ENCODE measurements at places on chromosomes 1 and 21.

DNA sequence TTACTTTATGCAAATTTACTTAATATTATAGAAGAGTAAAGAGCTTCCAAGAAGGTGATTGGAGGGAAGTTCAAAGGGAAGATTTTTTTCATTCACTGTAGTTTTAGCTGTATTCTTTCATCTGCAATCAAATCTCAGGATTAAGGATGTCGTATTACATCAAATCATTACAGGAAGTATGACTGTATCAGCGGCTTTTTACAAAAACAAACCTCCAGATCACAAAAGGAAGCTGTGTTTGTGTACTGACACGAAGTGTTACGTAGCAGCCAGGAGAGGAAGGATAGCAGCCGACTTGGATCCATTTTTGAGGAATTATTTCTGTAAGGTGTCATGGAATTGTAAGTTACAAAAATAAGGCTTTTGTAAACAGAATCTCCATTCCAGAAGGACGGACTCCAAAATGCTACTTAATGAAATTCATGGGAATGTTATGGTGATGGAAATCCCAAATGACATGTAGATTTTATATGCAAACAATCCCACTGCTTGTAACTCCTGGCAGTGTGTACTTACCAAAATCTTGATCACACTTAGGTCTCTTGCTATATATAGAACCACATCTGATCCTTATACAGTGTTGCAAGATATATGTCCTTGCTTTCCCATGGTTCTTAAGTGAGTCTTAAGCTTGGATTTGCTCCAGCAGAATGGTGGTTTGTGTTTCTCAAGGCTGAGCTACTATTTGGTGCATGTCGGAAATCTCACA, 49.8 kb downstream of the KCNJ15 start:
- no peak for DNase-seq

GRCh38 chr1:188584119-188584518, 1755.4 kb downstream of the PLA2G4A start:
- DNase-seq = no peak

DNA sequence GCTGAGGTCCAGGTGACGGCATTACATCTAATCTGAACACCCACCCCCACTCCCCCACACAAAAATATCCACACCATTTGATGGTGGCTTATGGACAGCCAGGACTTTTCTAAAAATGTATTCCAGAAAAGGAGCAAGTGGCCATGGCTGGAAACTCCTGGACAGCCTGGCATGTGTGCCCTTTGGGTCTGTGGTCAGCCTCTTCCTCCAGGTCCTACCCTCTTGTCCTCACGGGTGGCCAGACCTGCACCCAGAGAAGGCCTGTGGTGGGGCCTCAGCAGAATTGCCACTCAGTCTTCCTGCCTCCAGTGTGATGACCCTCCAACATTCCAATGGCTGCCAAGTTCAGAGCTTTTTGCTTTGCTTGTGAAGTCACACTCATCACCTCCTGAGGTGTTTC, 600.6 kb downstream of the AJAP1 start:
- no peak for DNase-seq

DNA sequence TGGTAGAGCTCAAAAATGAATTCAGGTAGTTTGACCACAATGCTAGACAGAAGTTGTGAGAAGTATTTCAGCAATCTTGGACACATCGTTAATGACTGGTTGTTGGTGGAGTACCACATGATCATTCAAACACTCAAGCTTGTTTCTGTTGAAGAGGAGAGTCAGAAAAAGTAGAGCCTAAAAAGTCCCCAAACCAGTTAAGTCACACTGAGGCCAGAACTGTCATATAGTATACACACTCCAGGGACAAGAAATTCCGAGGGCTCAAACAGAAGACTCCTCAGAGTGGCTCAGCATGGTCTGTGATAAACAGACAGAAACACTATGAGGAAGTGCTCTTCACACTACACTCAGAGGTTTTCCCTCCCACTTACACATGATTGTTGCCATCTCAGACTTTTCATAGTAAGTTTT, 5.8 kb downstream of the TRIM33 start:
- DNase-seq = no peak

DNA sequence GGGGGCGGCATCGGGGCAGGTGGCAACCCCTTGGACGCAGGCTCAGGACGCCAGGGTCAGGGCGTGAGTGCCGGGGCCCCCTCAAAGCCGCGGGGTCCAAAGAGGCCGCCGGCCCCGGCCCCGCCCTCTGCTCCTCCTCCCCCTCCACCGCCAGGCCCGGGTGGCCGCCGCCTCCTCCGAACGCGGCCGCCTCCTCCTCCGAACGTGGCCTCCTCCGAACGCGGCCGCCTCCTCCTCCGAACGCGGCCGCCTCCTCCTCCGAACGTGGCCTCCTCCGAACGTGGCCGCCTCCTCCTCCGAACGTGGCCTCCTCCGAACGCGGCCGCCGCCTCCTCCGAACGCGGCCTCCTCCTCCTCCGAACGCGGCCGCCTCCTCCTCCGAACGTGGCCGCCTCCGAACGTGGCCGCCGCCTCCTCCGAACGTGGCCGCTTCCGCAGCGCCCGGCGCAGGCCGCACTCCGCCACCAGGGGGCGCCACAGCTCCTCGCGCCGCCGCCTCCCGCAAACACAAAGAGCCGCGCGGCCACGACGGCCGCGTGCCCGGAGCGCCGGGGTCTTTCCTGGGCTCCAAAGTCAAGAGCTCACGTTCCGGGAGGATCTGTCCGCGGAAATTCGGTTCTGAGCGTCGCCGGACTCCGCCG, 19.3 kb upstream of the SAMD11 start:
- no peak for DNase-seq

- DNase-seq = no peak
Observed at GRCh38 chr21:19510653-19511052, 1107.1 kb upstream of the TMPRSS15 start.

DNA sequence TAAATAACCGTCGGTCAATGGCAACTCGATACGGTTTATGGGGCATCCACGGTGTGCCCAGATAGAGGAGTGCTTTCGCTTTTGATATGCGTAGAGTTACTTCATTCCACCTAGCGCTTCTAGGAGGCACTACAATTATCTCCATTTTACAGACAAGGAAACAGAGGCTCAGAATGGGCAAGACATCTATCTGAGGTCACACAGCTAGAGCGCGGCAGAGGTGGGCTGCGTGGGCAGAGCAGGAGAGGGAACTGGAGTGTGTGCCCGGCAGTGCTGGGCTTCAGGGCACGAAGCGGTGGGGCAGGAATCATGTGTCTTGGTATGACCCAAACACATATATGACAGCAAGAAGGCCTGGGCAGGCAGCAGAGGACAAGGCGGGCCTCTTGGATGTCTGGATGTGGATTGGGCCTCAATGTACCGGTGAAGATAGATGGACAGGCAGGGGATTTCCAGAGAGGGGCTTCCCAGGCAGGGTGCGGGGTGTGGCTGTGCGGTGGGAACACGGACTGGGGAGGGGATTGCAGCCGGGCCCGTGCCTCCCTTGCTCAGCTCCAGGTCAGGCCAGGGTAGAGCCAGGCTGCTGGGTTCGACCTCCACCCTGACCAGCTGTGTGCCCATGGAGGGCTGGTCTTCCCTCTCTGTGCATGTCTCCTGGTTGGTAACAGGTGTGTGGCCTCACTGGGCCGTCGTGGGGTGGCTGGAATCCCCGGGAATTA, 21.2 kb downstream of the TP73 start:
- no peak for DNase-seq

GRCh38 chr1:160340146-160340545, 2.9 kb downstream of the COPA start:
- no peak for DNase-seq

DNA sequence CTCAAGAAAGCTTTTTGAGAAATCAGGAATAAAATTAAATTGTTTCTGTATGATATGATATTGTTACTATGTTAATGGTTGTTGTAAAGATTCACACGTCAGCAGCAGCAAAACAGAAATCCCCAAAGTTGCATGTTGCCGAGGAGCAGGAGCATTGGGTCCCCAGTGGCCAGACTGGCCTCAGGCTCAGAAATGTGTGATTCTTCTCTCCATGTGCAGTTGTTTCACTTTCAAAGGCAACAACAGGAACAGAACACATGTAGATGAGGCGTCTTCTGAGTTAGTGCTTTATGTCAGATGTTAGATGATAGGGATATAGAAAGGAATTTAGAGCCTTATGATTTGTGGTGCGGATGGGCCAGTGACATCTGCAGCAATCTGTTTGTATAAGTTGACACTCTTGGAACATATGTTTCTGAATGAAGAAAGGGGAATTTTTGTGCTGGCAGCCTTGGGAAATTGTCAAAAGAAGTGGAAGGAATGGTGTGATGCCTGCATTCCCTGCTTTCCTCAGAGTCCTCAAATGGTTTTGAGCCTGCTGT, 2.1 kb upstream of the TTLL7 start:
- DNase-seq = no peak

All from renal cortex interstitium (tissue), 15 donors.